NCI-H1105 treated with DMSO at 0.1 percent for 48 hours (cell line): ENCODE measurements at places on chromosomes 2 and 18.

DNA sequence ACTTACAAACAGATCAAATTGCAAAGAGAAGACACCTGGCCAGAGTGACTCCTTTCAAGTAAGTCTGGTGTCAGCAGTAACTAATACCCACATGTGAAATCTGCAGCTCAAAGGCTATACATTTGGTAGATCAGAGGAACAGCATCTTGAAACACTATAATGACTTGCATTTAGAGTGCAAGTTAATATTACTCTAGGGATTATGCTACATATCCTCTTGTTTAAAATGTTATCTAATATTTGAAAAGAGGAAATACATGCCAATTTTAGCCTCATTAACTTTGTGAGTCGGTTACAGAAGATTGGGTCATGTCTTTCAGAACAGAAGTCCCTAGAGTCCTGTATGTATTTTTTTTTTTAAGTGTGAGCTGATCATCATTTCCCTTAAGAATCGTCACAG lies 15.2 kb downstream of the LANCL1 start:
- DNase-seq, result peak; percentile 64

DNA sequence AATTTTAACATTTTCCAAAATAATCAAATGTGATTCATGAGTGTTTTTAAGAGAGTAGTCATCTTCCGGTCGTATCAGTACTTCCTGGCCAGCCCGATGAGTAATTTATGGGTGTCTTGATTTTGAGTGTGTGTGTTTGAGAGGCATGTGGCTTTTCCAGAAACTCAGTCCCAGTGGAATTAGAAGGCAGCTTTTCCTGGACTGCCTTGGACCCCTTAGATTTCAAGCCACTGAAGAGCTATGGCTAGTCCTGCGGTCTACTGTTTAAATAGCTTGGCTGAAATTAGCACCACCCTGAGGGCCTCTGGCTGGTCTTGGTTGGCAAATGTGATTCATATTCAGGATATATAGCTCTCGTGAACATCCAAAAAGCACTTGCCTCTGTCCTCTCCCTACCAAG lies 59.4 kb downstream of the HK2 start:
- no peak for DNase-seq

GRCh38 chr2:233689501-233689900 lies 3.2 kb upstream of the UGT1A6 start:
- DNase-seq, result no peak

DNA sequence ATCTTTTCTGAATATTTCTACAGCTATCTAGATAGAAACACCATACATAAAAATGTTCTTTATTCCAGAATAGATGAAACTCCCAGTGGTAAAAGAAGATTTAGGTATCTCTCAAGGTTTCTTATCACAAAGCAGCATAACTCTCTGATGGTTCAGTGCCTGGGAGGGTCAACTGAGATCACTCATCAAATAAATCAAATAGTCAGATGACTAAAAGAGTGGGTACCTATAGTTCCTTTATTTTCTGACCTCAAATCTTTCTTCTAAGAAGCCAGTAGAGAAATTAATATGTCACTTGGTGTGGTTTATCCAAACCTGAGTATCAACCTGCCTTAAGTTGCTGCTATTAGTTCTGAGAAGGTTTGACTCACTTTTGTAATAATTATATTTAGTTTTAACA lies 120.9 kb downstream of the TMEFF2 start:
- no peak for DNase-seq

DNA sequence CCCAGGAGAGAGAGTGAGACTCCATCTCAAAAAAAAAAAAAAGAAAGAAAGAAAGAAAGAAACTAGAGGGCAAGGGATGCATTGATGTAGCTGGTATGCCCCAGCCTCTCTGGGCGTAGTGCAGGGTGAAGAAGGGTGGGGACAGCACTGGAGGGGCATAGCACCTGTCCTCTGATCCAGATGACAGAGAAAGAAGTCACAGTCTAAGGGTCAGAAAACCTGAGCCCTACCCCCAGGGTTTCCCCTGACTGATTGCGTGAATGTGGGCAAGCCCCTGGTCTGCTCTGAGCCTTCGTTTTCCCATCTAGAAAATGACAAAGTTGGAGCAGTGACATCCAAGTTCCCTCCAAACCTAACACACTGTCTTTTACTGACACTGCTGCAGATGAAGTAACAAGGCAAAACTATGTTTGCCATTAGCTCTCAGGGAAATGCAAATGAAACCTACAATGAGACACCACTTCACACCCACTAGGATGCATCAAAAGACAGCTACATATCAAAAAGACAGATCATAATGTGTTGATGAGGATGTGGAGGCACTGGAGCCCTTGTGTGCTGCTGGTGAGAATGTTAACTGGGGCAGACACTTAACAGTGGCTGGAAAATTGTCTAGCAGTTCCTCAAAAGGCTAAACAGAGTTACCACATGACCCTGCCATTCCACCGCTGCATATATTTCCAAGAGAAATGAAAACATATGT lies 19.5 kb upstream of the YWHAQ start:
- no peak for DNase-seq

GRCh38 chr2:182954789-182955188 lies 83.5 kb downstream of the NCKAP1 start:
- no peak for DNase-seq

DNA sequence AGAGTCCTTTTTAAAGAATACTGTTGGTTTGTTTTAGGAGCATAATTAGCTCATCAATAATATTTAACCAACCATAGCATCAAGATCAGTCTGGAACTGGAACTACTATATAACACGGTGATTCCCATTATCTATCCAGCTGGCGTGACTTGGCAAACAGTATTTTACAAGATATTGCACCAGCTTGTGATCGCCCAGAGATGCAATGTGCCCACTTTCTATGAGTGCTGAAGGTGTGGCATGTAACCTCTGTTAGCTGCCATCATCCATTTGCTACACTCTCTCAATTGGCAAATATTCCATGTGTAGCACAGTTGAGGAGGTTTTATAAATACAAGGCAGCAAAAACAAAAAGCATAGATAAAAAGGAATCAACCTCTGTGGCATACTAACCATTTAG lies 64.9 kb downstream of the FIGN start:
- peak; percentile 58 for DNase-seq

DNA sequence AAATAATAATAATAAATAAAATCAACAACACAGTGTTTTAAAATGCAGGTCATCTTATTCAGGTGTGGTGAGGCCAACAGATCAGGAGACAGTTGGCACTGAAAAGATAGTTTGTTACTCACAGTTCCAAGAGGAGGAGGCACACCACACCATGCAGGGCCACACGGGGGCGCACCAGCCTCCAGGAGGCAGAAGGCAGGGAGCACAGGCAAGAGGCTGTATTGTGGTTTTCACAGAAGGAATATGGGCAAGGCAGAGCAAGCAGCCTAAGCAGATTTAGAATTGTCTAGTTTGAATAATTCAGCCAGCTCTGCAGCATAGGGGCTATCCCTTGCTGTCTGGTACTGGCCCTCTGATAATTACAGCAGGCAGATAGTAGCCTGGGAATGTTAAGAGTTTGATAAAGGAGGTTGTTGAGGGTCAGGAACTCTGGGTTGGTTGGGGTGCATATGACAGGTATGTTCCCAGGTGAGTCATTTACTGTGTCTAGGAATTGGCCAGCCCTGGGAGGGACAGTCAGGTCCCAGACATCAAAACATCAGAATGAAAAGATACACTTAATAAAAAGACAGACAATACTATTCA lies 31.3 kb downstream of the KIAA2012 start:
- DNase-seq, result no peak

- no peak for DNase-seq
These were observed 255.6 kb downstream of the RDH14 start for GRCh38 chr2:18304849-18305248.

GRCh38 chr2:205715831-205716525 lies 33.7 kb downstream of the NRP2 start:
- no peak for DNase-seq

GRCh38 chr2:195658541-195658890 lies 1.5 kb downstream of the SLC39A10 start:
- DNase-seq, result peak; percentile 42

DNA sequence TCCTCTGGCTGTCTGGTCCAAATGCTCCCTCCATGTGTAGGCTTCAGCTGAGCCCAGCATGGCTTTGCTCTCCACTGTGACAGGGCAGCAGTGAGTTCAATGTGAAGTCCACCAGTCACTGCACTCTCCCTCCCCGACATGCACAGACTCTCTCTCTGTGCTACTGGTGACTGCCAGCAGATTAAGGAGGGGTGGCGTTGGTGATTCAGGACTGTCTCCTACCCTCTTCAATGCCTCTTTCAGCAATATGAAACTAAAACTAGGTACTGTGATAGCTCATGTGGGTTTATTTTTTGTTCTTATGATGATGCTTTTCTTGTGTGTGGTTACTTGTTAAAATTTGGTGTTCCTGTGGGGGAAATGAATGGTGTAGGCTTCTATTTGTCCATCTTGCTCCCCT lies 201.0 kb upstream of the RBMS1 start:
- DNase-seq, result no peak

- no peak for DNase-seq
These were observed 40.2 kb downstream of the G6PC2 start for GRCh38 chr2:168941297-168941696.

- peak; percentile 43 for DNase-seq
These were observed 185.9 kb upstream of the FOSL2 start for GRCh38 chr2:28206762-28207161.

GRCh38 chr2:195737511-195738325 lies 80.7 kb downstream of the SLC39A10 start:
- DNase-seq, result no peak

DNA sequence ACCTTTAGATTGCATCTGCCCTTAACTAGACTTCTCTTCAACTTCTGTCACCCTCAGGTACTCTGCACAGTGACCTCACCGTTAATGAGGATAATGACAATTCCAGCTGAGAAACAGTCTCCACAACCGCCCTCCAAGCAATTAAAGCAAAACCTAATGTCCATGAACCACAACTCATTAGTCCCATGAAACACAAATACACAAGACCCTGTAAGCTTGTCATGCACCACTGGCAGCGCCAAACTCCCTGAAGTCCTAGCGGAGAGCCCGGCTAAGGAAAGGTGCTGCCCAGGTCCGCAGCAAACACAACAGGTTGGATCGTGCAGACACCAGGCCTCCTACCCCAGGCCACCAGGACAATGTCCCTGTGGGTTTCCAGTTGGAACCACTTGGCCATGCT lies 7.4 kb downstream of the SMAD7 start:
- DNase-seq, result no peak

GRCh38 chr2:171346723-171347557 lies 86.8 kb downstream of the METTL8 start:
- DNase-seq, result no peak

- DNase-seq, result no peak
These were observed 678.2 kb upstream of the FSHR start for GRCh38 chr2:49832555-49832954.

DNA sequence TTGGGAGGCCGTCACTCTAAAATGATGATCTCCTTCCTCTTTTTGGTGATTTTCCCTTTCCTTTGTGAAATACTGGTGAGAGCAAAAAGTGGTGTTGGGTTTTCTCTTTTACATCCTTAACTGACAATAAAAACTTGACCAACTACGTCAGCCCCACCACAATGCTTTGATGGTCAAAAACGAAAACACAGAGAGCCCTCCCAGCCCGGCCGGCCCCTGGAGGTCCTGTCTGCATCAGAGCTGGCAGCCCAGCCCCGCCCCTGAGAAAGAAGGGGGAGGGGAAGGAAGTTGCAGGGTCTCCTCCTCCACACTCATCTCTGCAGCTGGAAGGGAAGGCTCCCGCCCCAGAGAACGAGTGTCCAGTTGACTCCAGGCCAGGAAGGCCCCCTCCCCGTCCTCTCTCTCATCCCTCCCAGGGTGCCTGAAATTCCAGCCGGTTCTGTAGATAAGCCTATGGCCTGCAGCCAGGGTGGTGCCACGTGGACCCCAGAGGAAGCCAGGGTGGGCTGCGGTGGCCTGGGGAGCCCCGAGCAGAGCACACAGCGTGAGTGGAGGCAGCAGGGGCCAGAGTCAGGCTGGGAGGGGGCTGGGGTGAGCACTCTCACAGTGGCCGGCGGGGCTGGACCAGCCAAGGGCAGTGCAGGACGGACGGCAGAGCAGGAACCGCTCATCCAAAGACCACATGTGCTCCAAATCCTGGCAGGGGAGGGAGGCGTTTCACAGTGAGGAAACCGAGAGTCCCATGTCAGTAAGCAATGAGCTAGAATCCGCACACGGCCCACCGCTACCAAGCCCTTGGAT lies 19.8 kb downstream of the BIN1 start:
- DNase-seq, result no peak

GRCh38 chr2:205188239-205189138 lies 493.8 kb upstream of the NRP2 start:
- DNase-seq, result peak; percentile 85

GRCh38 chr2:188966728-188967440 lies 7.3 kb upstream of the COL3A1 start:
- no peak for DNase-seq

GRCh38 chr2:95345081-95345562 lies 48.0 kb downstream of the KCNIP3 start:
- no peak for DNase-seq

DNA sequence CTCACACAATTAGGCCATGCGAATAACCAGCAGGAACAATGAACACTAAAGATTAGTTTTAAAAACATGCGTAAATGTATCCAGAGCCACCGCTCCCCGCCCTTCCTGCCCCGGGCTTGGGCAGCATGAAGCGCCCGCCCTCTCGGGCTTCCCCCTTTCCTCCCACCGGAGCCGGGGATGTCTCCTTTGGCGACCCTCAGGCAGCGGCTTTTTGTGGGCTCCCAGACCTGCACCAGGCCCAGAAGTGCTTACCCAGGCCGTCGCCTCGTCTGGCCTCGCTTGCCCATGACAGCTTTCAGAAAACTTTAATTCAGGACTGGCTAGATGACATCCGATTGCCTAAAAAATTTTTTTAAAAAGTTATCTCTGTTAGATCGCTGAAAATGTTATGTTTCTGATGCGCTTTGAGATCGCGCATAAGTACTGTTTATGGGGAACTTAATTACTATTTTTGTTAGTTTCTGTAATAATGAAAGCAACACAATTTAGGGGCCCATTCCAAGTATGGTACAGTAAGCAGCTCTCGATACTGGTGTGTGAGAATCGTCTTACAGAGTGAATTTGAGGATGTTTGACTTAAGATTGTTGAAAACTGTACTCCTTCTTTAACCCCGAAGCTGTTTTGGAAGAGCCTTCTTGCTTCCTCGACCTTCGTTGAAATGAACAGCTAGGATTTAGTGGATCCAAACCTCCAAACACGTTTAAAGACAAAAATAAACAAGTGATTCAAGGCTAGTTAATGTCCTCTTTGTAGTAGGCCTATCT lies 1.1 kb downstream of the MAP3K20 start:
- DNase-seq, result peak; percentile 39

DNA sequence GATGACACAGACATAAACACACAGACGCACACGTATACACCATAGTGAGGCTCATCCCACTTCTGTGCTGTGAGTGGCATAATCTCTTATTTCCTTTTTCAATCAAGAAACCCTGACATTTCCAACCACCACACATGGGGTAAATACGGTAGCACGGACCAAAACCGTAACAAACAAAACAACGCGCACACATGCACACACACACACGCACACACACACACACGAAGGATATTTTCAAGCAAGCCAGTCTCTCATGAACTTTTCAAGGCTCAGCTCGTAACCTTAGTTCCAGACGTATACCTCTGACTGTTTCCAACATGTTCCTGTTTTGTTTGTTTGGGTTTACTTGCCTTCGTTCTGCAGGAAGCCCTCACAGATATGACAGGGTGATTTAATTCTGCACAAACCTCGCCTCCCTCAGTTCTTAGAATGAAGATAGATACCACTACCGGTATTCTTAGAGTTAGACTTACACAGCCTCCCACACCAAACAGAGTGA lies 119.8 kb downstream of the BCL2 start:
- no peak for DNase-seq
